NCI-H1092 (cell line): ENCODE measurements at places on chromosomes 1 and 21.

- no peak for DNase-seq
These were observed 23.6 kb upstream of the CCDC17 start for GRCh38 chr1:45647248-45648021.

- no peak for DNase-seq
These were observed 24.4 kb downstream of the CELF3 start for GRCh38 chr1:151692226-151692625.

GRCh38 chr1:160171354-160171753 is 19.0 kb upstream of the CASQ1 start:
- DNase-seq, result no peak

GRCh38 chr1:231594749-231595148 is 31.8 kb upstream of the DISC1 start:
- DNase-seq, result no peak

GRCh38 chr1:209095627-209096595 is 487.6 kb upstream of the CAMK1G start:
- no peak for DNase-seq
